ENCODE measurements at places on chromosomes 12 and 14. TPM values are rescaled to one million over a fixed set of nuclear protein-coding genes. Genes with fewer than 3 reads are reported as not detected.

The TBX3 gene
- 87.9 TPM for total RNA-seq

The SLCO1B1 gene
- not detected for total RNA-seq

The LRRK2 gene
- total RNA-seq: 42.7 TPM

The BCL11B gene
- 2.9 TPM for total RNA-seq

The RNF34 gene
- total RNA-seq: 64.3 TPM

The PTPRO gene
- total RNA-seq: 85.1 TPM

The USP30 gene
- total RNA-seq: 18.2 TPM

The RAPGEF3 gene
- 46.5 TPM for total RNA-seq

The PLEKHH1 gene
- 18.6 TPM for total RNA-seq

The OTUB2 gene
- total RNA-seq: 3.7 TPM

The MLF2 gene
- total RNA-seq: 86.4 TPM

The KLHL33 gene
- total RNA-seq: 1.5 TPM

The RND1 gene
- total RNA-seq: 4.3 TPM

The DNAI7 gene
- 3.9 TPM for total RNA-seq

The BEST3 gene
- total RNA-seq: 14.2 TPM

The OR6C65 gene
- not detected for total RNA-seq

The TBX5 gene
- total RNA-seq: not detected

The GYS2 gene
- not detected for total RNA-seq

The TPH2 gene
- not detected for total RNA-seq

The ALKBH1 gene
- 9.1 TPM for total RNA-seq

All from metanephros (tissue), 2 donors.